AG10803 (cell line): ENCODE measurements at places on chromosomes 1 and 21.

DNA sequence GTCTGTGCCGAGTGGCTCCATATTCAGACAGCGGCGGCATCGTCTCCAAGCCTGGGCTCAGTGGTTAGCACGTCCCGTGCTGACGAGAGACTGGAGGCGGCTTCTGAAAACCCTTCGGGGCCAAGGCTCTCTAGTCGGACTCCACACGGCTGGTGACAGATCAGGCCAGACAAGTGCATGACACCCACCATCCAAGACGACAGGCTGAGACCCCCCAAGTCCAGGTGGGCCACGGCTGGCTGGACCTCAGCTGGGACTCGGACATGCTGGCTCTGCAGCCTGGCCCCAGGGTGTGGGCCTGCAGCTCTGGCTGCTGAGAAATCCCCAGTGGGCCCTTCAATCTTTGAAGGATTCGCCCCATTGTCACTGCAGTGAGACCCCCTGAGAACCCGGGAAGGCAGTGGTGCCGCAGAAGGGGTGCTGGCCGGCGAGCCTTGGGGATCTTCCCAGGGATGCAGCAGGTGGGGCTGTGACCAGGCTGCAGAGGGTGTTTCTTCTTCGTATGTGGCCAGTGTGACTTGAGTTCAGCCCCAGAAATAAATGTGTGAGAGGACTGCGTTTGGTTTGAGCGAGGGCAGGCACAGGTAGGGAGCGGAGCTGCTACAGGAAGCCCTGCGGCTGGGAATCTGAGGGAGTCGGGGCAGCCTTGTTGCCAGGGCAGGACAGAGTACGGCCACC, 15.9 kb upstream of the SLC19A1 start:
- no peak for DNase-seq

DNA sequence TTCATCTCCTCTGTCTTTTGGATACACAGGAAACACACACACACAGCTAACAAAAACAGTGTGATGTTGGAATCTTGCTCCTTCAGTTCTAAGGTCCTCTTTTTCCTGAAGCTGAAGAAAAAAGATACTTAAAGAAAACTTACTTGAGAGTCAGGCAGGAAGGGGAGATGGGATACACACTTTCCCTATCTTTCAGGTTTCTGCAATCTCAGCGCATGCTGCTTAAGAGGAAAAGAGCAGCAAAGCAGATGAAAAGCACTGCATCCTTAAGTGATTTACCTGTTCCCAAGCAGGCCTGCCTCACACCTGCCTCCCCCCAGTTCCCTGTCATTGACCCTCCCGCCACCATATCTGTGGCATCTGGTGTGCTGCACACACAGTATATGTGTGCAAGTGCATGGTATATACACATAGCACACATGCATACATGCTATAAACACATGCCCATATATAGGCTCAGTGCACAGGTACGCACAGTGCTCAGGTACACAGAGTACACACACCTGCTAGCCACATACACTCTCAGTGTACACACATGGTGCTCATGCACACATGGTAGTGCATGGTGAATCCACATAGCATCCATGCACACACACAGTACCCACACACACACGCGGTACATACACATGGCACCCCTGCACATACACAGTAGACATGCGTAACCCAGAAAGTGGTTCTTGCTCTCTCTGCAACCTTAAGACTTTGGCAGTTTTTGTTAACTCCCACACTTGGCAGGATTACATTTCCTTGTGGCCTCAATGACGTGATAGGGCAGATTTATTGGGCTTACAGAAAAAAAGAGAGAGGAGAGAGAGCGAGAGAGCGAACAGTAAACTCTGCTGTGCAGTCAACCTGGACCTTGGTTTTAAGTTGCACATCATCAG, 166.9 kb downstream of the TOMM20 start:
- DNase-seq, result peak; percentile 93

DNA sequence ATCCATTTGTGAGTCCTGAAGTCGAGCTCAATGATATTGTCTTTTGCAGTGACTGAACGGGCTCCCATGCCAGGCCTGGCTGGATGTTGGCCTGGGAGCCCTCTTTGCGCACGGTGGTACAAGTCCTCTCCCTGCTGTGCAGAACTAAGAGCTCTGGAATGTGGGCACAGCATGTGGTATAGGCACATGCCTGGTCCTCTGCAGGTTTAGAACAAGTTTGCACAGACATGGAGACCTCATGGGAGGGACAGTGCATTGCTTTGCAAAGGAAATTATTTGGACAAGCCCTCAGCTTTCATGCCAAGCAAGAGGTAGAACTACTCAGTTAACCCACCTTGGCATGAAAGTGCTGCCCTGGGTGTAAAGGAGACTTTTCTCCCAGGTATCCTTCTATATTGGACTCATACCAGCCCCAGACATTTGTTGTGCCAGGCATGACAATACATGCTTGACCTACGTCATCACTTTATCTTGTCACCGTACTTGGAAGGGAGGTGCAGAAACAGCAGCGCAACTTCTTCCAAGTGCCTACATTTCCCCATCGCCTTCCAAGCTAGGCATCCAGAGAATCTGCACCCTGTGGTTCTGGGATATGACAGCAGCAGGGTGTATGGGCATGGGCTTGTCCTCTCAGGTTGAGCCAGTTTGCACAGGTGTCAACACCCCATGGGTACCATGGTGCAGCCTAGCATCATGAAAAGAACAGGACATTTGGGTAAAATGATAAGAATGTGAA, 37.6 kb upstream of the MRPS6 start:
- no peak for DNase-seq

DNA sequence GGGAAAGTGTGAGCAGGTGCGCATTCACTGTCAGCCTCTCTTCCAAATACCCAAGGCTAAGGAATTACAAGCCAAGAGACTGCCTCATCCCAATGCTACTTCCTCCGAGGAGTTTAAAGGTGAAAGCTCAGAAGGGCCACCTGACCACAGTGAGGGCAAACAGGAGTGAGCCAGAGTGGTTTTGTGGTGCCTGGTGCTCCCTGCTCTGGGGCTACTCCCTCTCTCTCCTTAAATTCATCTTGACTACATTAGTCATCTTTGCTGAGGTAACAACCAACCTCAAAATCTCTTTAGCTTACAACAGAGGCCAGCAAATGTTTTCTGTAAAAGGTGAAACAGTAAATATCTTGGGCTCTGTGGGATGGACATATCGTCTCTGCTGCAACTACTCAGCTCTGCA, 14.2 kb upstream of the ZBTB8A start:
- no peak for DNase-seq
